ENCODE measurements at places on chromosomes 3 and 15.

DNA sequence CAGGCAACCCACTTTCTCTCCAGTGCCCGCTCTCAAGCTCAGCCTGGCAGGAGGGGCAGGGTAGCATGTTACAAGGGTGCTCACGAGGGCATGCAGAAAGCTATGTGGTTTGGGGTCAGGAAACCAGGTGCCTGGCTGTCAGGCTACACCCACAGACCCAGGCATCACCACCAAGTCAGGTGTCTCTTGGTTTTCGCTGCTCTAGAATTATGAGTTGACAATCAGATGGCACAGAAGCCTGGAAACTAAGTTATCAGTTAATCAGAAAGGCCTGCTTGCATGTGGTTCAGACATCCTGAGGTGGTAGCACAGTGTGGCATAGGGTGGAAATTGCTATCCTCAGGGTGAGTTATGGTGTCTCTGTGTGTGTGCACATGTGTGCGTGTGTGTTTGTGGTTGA is 16.2 kb upstream of the CCR9 start:
- peak; percentile 9 for DNase-seq

DNA sequence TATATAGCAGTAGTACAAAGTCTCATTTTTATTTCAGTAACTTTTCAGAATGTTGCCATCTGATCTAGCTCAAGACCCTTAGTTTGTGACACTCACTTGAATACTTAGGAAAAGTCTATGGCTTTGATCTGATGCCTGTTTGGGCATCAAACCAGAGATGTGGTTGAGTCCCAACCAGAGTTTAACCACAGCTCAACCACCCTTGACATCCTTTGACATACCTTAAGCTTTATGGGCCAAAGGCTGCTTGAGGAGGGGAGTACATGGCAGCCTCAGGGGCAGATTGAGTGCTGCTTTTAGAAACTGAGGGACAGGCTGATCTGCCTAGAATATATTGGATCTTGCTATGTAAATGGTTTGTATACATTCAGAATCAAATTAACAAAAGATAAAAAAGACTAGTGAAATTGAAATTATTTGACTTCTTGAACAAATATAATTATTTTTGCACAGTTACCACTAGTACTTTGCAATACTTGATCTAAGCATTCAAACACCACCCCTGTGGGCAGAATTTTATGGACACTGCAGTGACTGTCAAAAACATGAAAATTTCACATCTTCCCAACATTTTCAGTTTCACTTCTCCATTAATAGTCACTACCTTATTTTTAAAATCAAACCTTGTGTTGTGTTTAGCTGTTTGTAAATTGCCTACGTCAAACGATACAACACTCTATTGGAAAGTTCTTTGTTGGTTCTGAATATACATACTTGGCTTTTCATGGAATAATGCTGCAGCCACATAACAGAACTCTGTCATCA is 199.8 kb downstream of the UBE2E2 start:
- DNase-seq, result no peak

GRCh38 chr3:22846566-22846965 is 356.6 kb upstream of the UBE2E2 start:
- no peak for DNase-seq

DNA sequence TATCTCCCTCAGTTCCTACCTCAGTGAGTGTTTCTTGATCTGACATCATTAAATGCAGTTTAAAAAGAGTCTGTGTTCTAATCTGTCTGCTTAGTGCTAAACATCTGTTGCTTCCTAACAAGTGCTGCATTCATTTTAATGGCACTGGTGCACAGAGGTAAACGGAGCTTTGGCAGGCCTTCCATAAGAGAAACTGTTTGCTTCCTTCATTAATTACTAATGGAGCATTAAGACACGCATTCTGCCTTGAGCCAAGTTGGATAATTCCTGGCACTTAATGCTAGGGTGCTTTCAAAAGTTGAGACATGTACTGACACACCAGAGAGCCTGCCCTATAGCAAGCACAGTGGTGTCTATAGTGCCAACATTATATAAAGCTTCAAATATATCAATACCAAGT is 34.7 kb downstream of the SCG5 start:
- no peak for DNase-seq

- DNase-seq, result no peak
Measured at GRCh38 chr15:49918121-49918520, 200.9 kb downstream of the ATP8B4 start.

GRCh38 chr15:72482275-72482674 is 8.1 kb downstream of the ARIH1 start:
- no peak for DNase-seq

DNA sequence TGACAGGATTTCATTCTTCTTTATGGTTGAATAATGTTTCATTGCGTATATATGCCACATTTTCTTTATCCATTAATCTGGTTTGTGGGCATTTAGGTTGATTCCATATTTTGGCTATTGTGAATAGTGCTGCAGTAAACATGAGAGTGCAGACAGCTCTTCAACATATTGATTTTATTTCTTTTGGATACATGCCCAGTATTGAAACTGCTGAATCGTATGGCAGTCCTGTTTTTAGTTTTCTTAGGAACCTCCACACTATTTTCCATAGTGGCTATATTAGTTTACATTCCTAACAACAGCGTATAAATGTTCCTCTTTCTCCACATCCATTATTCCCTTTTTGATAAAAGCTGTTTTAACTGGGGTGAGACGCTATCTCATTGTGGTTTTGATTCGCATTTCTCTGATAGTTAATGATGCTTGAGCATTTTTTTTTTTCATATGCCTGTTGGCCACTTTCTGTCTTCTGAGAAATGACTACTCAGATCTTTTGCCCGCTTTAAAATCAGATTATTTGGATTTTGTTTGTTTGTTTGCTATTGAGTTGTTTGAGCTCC is 21.7 kb downstream of the AQP9 start:
- no peak for DNase-seq

DNA sequence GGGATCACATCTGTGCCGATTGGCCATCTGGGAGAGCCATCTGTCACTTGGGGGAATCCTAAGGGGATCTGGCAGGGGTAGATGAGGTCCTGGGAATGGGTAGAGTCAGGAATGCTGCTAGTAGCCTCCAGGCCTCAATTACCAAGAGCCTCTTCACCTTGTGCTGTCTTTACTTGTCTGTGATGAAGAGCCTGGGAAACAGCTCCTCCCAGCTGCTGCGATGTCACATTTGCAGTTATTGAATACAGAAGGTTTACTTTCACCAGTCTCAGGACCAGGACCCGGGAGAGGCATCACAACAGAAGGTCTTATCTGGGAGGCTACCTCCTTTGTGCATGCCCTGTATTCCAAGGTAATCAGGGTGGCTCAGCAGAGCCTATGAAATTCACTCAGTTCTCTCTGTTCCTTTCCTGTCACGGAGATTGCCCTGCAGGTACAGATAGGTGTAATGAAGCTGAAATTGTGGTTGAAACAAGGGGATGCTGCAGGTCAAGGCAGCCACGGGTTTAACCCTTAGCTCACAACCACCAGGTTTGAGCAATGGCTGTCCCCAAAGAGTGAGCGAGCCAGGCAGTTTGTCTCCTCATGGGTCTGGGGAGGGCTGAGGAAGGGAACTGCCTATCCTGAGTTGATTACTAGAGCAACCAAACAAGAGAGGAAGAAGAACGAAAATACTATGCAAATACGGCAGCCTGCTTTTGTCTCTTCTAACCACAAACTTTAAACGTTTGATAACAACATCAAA is 298.9 kb upstream of the RORA start:
- no peak for DNase-seq

DNA sequence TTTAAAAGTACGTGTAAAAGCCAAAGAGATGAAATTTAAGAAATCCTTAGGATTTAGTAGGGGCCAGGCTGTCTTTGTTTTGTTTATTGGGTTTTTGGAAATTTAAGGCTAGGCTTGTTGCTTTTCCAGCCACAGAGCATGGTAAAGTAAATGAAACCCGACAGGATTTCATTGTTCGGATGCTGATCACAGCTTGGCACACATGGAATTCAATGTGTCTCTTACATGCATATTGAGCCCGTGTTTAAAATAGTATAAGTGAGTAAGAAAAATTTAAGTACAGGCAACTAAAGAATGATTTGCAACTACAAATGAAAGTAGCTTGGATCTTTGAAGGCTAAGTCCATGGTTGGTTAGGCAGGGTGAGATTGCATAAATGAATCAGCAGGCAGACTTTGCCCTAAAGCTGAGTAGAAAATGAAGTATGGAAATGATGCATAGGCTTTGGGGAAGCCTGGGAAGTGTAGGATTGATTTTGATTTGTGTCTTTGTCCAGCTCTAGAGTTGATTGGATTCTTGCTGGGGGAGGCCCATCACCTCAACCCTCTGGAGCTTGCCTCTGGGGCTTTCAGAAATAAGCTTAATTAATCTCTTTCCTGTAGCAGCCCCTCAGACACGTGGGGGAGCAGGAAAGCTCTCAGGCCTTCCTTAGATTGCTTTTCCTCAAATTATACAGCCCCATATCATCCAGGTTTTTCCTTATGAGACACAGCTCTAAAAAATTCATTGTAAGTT is 68.2 kb upstream of the ADAMTSL3 start:
- no peak for DNase-seq

DNA sequence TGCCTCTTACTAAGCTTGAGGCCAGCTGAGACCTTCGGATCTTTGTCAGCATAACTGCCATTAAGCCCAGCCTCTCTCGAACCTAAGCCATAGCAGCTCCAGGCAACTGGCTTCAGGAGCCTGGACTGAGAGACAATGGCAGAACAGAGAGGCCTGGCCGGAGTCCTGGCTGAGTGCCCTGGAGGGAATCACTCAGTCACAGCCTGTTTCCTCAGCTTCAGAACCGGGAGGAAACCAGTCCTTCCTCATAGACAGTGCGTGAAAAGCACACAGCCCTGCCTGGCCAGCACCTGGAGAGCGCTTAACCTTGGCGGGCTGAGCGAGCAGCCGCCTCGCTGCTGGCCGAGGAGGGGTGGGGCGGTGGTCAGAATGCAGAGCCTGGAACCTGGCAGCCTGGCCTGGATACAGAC is 21.6 kb downstream of the RNU5B-1 start:
- DNase-seq, result no peak

GRCh38 chr15:87817553-87817952 is 439.0 kb downstream of the NTRK3 start:
- DNase-seq, result no peak

- DNase-seq, result no peak
Measured at GRCh38 chr3:62922326-62922725, 47.1 kb upstream of the CADPS start.

DNA sequence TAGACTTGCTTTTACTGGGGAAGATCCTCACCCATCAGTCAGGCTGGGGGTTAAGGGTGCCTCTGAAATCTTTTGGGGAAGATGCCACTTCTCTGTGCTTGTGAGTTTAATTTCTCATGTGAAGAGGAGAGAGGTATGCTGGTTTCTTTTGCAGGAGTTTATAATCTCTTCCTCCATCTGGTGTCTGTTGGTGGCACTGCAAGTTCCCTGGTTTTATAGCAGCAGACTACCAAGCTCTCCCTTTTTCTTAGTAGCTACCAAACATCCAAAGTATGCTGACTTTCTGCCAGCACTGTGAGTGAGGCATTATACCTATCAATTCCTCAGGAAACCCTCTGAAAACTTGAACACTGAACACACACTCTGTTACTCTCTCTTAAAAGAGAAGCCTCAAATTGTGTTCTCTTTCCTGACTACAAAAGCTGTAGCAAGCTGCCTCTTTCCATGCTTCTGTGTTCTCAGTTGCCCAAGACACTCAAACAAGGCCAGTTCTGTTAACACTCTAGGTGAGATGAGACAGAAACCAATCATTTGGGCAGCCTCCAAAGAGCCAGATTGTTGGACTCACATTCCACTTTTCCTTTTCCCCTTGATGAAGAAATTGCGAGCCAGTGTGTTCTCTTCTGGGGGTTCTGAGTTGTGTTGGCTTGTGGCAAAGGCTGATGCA is 299.5 kb downstream of the GAP43 start:
- DNase-seq, result no peak

DNA sequence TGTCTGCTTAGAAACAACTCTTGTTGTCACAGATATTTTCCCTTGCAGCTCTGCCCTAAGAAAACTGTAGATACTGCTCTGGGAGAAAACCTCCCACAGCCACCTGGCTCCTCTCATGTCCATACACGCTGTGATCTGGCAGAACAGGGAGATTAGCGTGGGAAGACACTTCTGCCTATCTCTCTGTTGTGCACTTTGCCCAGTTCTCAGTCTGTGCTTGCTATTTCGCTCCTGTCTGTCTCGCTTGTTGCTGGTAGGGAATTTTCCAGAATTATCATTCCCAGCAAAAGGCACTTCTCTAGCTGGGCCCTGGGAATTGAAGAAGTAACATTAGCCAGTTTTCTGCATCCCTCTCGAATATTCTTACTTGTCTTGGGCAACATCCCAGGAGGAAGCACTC is 8.1 kb upstream of the GATM start:
- DNase-seq, result no peak

- no peak for DNase-seq
Measured at GRCh38 chr3:133938770-133939462, 43.2 kb upstream of the RAB6B start.

- DNase-seq, result no peak
Measured at GRCh38 chr3:11607816-11608215, 35.9 kb downstream of the VGLL4 start.

DNA sequence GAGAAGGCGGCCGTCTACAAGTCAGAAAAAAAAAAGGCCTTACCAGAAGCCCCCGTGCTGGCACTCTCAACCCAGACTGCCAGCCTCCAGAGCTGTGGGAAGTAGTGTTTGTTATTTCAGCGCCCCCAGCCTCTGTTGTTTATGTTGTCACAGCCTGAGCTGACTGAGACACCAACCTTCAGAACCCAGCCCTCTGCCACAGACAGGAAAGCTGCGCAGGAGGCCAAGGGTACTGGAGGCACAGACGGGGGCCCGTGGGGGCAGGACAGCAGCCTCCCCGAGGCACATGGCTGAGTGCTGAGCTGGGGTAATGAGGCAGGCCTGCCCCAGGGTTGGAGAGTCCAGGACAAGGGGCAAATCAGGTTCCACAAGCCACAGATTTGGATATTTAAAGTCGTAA is 33.7 kb downstream of the HCN4 start:
- no peak for DNase-seq

- DNase-seq, result no peak
Measured at GRCh38 chr3:182567700-182568099, 225.6 kb upstream of the ATP11B start.

DNA sequence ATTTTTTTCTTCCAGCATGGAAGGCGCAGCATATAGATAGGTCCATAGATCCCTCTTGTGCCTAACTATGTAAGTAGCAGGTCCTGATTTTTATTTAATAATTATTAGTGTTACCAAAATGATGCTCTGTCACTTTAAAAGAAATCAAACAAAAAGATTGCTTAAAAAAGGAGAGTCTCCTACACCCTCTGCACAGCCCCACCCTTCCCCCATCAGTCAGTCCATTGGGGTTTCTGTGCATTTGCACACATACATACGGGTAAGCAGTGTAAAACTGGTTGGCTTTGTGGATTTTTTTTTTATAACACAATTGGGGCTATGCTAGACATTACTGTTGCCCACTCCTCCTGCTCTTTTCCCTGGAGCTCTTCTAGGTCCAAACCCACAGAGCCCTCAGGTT is 7.0 kb upstream of the RPP14 start:
- no peak for DNase-seq
